Mammary epithelial cell (primary cell): ENCODE measurements at places on chromosomes 3 and 15.
A peak's percentile ranks its signal among the peaks of the same experiment; 100 is the strongest.

DNA sequence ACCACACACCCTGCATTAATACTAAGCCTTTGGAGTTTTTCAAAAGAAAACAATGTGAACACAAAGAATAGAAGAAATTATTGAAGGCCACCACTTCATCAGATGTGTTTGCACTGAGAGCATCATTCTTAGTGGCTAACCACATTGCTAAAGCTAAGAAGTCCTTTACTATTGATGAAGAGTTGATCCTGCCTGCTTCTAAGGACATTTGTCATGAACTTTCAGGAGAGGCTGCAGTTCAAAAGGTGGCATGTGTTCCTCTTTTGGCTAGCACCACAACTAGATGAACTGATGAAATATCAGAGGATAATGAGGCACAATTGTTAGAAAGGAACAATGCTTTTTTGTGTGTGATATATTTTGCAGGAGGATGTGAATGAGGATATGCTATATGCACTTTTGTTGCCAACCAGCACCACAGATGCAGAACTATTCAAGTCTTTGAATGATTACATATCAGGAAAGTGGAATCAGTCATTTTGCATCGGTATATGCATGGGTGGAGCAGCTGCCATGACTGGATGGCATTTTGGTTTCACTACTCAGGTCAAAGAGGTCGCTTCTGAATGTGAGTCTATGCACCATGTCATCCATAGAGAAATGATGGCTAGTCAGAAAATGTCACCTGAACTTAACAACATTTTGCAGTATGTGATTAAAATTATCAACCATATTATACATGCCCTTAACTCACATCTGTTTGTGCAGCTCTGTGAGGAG lies 2.5 kb upstream of the EID1 start:
- no peak for DNase-seq

- DNase-seq: no peak
Measured at GRCh38 chr3:131608741-131609140, 106.0 kb upstream of the MRPL3 start.

- DNase-seq: no peak
Measured at GRCh38 chr3:142337994-142338393, 109.8 kb downstream of the XRN1 start.

DNA sequence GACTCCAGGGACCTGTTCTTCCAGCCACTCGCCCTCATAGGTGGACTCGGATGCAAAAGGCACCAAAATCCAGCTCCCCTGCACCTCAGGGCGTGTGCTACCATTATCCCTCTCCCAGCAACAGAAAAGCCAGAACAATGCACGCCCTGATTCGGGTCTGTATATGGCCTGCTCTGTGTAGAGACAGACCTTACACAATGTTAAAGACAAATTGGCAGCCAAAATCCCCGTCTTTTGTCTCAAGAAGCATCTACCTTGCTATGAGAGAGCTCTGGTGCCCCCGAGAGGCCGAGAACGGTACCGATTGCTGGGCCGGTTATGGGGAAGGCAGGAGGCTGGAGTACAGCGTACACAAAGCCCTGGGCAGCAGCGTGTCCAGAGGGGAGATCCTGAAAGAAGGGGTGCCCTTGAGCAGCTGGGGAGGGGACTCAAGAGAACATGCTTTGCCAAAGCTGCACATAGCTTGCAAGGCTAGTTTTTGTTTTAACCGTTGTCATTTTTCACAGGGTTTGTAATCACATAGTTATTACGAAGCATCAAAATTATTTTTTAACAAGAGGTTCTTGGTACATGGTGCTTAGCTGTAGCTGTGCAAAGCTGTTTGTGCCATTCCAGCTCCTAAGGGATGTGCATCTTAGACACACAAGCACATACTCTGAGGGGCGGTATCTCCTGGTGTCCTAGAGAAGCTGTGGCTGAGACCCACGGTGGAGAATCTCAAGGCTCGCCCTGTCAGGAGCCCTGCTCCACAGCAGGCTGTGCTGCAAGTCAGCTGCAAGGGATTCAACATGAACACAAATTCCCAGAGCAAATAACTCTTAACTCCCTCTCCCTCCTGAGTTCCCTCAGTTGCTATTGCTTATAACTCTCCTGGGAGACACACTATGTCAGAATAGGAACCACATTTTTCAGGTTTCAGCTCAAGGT lies 461.5 kb upstream of the PPP2R3A start:
- DNase-seq: peak; percentile 40

DNA sequence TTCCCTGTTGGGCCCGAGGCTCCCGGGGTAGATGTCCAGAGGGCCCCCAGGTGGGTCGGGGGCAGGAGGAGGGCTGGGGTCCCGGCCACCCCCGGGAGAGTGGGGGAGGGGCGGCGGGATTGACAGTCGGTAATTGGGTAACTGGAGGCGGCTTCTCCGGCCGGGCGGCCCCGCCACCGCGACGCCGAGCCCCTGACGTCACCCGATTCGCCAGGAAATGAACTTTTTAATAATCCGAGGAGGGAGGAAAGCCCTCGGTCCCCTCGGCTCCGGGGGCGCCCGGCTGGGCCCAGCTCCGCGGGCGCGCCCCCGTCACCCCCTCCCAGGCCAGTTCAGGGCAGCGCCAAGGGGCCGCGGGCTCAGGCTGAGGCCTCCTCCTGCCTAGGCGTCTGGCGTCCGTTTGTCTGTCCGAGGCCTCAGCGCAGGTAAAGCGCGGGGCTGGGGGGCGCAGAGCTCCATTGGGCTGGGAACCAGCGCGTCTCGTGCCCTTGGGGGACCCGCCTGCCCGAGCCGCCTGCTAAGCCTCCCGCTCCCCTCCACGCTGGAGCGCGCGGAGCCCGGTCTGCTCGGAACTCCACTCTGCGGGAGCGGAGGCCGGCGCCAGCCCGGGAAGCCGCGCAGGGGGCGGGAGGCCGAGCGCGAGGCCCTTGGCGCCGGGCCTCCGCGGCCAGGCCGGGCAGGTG lies 3.9 kb downstream of the GATA2 start:
- DNase-seq: no peak

DNA sequence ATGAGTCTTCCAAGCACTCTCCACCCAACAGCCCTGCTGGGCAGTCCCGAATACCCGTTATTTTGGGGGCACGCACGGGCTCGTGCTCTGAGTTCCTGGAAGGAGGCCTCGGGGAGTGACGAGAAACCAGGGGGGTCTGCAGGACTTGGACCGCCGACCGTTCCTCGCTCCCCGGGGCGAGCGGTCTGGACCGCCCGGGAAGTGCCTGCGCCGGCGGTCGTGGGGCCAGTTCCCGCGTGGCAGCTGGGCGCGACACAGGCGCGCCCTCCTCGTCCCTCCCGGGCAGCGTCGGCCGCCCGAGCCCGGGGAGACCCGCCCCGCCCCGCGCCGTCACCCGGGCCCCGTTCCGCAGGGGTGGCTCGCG lies 387 bp downstream of the GNB4 start:
- DNase-seq: peak; percentile 42

- no peak for DNase-seq
Measured at GRCh38 chr15:83153288-83153687, 45.8 kb downstream of the TM6SF1 start.

DNA sequence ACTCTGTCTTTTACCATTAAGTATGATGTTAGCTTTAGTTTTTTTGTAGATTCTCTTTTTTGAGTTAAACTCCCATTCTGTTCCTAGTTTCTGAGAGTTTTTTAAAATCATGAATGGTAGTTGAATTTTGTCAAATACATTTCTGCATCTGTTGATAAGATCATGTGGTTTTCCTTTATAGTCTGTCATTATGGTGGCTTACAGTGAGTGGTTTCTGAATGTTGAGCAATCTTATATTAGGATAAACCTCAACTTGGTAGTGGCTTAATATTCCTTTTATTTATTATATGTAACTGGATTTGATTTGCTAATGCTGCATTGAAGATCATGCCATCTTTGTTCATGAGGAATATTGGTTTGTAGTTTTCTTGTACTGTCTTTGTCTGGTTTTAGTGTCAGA lies 34.8 kb downstream of the NEO1 start:
- DNase-seq: no peak

DNA sequence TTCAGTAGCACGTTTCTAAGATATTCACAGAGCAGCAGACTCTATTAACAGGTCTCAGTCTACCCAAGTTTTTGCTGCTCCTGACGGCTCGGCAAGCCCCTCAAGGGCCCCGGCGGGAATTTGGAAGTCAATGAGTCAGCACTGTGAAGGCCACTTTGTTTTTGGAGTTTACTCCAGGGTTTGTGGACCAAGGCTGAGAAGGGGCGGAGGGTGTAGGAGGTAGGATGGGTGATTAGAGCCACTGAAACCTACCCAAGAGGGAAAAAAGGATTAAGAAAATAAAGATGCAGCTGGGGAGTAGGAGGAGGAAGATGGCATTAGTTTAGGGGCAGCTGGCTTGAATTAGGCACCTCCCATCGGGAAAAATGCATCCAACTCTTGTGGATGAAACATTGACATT lies 87.6 kb downstream of the BDH1 start:
- DNase-seq: no peak

DNA sequence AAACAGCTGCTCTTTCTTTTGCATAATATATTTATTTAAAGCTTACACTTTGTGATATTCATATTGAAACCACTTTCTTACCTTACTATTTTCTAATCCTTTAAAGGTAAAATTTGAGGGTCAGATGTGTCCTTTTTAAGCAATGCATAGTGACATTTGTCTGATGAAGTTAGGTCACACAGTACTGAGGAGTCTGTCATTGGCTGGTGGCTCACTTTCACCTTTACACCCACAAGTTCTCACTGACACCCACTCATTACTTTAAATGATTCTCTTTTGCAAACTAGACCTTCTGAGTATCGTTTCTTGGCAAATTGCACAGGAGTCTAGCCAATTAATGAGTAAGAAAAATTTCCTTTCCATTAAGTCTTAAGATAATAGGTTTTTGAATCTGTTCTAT lies 758.3 kb upstream of the ARPP21 start:
- no peak for DNase-seq

- DNase-seq: no peak
Measured at GRCh38 chr3:50364573-50365079, 5.3 kb upstream of the TMEM115 start.

DNA sequence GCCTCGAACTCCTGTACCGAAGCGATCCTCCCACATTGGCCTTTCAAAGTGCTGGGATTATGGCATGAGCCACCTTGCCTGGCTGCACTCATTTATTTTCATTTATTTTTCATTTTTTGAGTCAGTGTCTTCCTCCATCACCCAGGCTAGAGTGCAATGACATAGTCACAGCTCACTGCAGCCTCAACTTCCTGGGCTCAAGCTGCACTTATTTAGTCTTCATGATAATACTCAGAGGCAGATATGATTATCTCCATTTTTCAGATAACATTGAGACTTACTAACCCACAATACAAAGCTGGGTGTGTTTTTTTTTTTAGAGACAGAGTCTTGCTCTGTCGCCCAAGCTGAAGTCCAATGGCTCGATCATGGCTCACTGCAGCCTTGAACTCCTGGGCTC lies 10.0 kb downstream of the PRKCI start:
- DNase-seq: no peak

GRCh38 chr3:139846729-139847128 lies 88.3 kb upstream of the CLSTN2 start:
- DNase-seq: no peak

DNA sequence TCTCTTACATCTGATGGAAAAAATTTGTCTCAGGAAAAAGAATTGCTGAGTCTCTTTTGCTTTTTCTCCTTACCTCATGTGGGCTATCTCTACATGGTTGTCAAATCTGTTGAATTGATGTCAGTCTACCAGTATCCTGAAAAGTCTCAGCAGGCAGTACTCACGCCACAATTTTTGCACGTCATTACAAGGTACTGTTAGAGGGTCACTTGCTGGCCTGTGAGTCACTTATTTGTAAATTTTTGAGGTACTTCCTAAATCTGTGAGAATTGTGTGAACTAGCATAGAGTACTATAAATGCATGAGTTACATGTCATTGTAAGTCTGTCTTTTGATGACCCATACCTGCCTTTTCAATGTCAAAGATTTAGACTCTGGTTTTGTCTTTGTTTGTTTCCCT lies 15.9 kb downstream of the HPS3 start:
- DNase-seq: no peak

DNA sequence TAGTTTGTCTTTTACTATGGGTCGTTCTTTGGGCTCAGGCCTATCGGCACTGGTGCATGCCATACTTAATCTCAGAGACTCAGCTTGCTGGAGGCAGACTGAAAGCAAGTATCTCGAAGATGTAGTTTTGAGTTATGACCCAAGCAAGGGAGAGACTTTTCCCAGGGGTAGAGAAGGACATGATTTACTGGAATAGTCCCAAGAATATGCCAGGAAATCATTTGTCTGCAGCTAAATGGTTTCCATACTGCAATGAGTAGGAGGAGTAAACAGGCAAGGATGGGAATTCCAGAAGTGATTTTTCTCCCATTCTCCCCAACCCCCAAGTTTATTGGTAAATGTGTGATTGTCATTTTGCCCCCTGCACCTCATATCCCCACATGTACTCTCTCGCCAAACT lies 35.4 kb upstream of the LACTB start:
- no peak for DNase-seq

DNA sequence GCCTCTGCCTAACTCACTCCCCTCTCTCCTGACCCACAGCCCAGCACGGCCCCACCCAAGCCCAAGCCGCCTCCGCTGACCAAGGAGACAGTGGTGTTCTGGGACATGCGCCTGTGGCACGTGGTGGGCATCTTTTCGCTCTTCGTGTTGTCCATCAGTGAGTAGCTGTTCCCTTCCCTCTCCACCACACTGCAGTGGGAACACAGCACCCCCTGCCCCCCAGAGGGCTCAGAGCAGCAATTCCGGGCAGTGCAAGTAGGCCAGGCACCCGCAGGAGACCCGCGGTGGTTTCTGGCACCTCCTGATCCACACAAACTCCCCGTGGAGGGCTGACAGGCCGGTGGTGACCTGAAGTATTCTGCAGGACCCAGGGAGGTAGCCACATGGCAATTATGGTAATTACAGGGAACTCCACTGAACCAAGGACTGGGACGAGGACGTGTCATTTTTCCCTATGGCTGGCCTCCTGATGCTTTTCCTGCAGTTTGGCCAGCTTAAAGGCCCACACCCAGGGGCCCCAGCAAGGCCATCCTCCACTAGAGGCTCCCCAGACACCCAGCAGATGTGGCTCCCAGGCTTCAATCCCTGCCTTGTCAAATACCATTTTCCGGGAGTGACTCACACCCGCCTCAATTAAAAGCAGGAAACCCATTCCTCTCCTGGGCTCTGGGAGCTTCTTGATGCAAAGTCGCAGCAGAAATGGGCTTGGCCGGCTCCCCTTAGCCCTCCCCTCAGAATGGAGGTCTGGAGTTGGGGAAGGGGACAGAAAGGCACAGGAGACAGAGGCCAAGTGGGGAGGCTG lies 4.8 kb downstream of the TMIE start:
- no peak for DNase-seq

GRCh38 chr3:50233176-50233575 lies 2.8 kb upstream of the GNAI2 start:
- no peak for DNase-seq
